Right ventricle myocardium inferior (tissue), 1 donor: ENCODE measurements at places on chromosomes 6 and 20. TPM values are rescaled to one million over a fixed set of nuclear protein-coding genes. Genes with fewer than 3 reads are reported as not detected.
A peak's percentile ranks its signal among the peaks of the same experiment; 100 is the strongest.

DNA sequence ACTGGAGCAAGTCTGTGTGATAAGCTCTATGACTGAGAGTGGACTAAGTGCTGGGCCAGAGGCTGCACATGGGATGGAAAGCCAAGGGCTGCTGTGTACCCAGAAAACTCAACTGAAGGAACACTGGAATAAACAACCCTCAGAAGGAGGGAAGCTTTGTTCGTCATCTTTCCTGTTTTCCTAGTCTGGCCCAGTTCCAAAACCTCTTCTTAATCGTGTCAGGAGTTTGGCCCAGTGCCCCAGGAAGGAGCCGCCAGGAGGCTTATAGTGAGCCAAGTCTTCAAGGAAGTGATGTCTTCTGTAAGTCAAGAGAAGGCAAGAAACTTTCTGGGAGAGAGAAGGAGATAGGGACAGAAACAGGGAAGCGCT, 23.3 kb upstream of the TOP1 start:
- peak; percentile 90 for DNase-seq

GRCh38 chr6:111927321-111927720, 54.1 kb upstream of the FYN start:
- no peak for DNase-seq

DNA sequence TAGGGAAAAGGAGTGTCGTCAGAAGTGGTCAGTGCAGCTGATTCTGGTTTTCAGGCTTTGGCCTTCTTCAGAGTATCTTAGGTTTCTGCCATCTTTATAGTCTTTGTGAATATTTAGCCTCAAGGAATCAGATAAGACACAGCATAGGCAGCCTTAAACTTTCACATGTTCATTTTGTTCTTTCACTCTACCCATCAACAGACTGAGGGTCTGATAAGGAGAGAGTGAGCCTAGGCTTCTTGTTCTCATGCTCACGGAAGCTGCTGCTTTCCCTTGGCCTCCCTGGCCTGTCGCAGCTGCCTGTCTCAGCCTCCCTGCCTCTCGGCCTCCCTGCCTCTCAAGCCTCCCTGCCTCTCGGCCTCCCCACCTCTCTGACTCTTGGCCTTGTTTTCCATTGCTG, 20.1 kb downstream of the RTF2 start:
- no peak for DNase-seq

Gene ACAT2
- 5.2 TPM for total RNA-seq

DNA sequence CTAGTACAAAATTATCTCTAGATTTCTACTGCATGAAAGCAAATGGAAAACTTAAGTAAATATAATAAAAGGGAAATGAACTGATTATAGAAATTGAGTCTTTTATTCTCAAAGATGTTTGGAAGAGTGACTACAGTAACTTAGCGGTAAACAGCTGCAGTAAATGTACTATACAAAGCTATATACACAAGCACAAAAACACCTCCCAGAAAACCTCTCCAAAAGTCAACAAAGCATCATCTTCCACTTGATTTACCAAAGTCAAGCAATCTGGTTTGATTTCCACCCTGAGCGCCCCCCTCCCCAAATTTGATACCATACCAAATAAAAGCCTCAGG, 142.1 kb upstream of the SHLD1 start:
- no peak for DNase-seq

DNA sequence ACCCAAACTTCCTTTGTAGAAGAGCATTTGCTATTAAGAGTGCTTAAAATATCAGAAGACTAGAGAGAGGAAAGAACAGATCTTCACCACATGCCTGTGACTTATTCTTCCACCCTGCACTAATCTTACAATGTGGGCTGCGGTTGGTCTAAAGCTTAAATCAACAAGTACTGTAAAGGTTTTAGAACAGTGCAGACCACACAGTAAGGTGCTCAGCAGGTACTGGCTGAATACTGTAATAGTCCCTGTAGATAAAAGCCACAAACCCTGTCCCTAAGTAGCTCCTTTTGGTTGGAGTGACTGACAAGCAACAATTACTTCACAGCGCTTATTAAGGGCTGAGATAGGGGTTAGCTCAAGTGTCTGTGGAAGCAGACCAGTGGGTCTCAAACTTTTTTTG, 972 bp upstream of the PHF3 start:
- no peak for DNase-seq

- DNase-seq = no peak
Observed at GRCh38 chr6:111990214-111990613, 63.7 kb upstream of the CCN6 start.

Gene DEFB132
- total RNA-seq = not detected

DNA sequence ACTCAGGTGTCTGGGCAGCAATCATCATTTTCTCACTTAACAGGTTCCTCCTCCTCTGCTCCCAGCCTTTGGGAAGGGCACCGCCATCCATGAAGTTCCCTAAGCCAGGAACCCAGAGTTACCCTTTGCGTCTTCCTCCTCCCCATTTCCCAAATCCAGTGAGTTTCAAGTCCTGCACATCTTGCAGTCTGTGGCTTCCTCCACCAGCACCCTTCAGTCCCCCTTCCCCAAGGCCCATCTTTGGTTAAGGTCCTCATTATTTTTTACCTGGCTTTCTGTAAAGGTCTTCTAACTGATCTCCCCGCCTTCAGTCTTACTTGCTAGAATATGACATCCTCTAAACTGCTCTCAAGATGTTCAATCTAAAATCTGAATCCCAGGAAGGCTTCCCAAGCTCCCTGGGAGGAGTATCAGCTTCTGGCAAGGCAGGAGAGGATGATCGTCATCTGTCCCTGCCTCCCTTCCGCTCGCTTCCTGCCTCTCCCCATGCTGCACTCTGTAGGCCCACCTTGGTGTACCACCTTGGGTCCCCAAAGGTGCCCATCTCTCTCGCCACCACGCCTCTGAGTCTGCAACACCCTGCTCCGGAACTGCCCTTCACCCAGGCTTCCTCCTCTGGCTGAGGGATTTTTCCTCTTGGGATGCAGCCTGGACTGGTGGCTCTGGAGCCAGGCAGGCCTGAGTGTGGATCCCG, 11.4 kb upstream of the DUSP22 start:
- DNase-seq = no peak

Gene PPP1R3G
- total RNA-seq = 13.1 TPM

DNA sequence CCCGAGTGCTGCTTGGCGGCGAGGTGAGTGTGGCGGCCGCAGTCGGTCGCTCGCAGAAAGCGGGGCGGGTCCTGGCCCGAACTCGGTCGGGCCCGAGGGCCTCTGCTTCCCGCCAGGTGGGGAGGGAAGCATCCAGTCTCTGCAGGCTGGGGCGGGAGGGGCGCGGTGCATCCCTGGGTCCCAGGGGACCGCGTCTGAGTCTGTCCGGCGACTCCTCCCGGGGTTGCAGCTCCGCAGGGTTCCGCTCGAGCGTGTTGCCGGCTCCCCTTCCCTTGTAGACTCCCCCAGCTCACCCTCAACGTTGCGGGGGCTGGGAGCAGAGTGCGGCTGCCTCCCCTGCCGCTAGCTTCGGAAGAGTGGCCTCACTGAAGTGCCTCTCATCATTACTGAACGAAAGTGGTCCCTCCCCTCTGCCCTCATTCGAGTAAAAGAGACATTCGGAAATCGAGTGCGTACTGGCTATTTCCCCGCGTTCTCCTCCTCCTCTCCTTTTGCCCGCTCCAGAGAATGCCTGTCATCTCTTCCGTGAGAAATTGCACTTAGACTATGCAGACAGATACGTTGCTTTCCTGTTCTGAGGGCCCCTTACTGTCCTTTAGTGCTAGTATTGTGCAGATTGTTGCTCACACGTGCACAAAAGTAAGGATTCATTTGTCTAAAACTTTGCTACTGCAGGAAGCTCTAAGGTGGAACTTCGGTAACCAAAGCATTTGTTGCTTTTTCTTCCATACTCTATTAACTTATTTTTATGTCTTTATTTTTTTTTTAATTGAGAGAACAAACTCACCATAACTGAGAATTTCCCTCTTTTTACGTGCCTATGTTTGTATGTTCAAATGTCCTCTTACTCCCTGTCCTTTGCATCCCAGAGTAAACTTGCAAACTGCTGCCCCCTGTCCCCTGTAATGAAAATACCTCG, 751 bp downstream of the MAP3K4 start:
- no peak for DNase-seq

GRCh38 chr6:82818727-82819126, 246.9 kb downstream of the UBE3D start:
- no peak for DNase-seq

DNA sequence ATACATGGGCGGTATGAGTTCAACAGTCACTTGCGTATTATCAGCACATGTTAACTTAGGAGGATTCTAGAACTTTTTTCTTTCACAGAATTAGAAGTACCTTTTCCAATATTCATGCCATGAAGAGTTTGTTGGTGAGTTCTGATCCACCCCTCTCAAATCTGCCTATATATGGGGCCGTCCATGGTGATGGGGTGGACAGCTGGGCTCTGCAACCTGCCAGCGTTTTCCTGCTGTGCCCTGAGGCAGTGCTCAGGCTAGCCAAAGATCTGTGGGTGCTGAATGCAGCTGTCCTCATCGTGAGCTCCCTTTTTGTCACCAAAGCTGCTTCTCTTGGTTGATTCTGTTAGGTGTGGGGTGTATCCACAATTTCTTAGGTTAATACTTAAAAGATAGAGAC, 88.7 kb downstream of the THBS2 start:
- no peak for DNase-seq

DNA sequence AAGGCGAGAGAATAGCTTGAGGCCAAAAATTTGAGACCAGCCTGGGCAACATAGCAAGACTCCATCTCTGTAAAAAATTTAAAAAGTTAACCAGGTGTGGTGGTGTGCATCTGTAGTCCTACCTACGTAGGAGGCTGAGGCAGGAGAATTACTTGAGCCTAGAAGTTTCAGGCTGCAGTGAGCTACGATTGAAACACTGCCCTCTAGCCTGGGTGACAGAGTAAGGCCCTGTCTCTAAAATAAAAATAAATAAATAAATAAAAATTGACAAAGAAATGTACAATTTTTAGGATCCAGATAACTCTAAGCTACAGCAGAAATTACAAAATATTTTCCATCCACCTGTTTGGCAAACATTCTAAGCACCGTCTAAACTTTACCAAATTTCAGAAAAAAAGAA, 941.0 kb upstream of the ADGRB3 start:
- DNase-seq = no peak

DNA sequence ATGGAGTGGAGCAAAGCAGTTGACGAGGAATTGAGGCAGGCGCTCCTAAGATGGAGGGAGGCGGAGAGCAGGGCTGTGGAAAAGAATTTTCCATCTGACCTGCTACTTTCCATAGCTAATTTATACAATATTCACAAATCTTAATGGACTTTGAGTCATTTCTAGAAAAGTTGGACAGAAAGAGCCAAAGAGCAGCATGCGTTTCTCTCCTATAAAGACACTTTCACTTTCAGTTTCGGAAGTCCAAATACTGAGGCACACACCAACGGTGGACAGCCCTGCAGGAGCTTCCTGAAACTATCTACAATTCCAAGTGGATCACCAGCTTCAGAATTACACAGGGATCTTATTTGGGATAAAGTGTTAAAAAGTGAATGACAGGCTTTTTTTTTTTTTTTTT, 43.5 kb downstream of the PANK2 start:
- no peak for DNase-seq

Gene CCM2L
- 10.3 TPM for total RNA-seq

GRCh38 chr6:20554326-20554725, 20.1 kb downstream of the CDKAL1 start:
- no peak for DNase-seq

- no peak for DNase-seq
Observed at GRCh38 chr20:37755665-37756064, 61.8 kb downstream of the CTNNBL1 start.

Gene DUSP15
- 2.9 TPM for total RNA-seq

Gene PGBD1
- 2.5 TPM for total RNA-seq

DNA sequence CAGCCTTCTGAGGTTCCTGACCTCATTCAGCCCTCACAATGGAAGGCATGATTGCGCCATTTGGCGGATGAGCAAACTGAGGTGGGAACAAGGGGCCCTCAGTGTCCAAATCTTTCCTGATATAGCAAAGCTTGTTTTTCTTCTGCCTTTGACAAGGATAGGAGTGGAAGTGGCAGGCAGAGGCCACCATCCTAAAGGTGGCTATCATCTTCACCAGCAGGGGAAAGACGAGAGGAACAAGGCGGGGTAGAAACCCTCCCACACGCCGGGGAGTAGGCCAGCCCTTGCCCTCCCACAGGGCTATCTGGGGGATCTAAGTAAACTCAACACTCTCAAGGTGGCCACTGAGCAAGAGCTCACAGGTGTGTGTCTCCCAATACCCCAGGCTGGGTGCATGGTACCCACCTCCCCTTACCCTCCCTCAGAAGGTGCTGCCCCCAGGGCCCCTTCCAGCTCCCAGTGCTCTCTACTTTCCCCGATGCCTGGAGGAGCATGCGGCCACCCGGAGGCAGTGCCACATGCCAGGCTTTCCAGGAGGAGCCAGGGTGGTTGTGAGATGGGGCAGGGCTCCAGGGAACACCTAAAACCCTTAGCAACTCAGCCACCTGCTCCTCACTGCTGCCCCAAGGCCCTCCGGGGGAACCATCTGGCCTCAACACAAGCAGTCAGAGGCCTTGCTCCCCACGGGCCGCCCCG, 11.2 kb downstream of the SPDEF start:
- DNase-seq = no peak

DNA sequence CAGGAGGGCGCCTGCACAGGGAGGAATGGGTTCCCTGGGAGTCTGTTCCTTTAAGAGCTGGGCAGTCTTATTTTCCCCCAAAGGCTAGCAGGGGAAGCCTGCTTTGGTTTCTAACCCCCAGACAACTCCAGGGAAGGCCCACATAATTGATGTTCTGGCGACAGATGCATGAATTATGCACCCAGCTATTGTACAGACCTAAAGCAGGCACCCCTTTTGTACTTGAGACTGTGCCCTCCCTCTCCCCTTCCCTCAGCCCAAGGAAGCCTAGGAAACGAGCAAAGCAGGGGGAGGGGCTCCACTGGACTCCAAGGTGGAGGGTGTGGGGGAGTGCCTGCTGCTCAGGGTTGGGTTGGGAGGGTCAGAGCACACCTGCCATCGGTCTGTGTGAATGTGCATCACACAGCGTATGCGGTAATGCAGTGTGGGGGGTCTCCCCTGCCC, 102.1 kb downstream of the KCNB1 start:
- no peak for DNase-seq

Gene NRN1
- 14.0 TPM for total RNA-seq

DNA sequence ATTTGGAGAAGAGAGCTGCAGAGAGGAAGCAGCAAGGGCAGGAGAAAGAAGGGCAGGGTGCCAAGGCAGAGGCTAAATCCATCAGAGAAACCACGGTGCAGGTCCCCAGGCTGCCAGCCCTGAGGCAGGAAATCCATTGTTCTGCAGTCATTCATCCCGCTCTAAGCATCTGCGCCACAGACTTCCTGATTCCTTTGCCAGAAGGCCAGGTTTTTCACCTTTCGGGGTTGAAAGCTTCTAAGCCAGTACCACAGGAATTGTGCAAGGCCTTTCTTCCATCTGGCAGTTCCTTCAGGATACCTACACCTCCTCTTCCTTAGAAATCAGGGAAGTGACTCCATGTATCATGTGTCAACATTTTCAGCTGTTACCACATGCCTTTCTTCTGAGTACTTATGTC, 45.6 kb downstream of the ADGRF5 start:
- DNase-seq = no peak

- no peak for DNase-seq
Observed at GRCh38 chr20:20552076-20552475, 160.4 kb downstream of the RALGAPA2 start.

GRCh38 chr20:47521059-47521808, 19.5 kb downstream of the NCOA3 start:
- DNase-seq = no peak

- DNase-seq = no peak
Observed at GRCh38 chr6:88872962-88873361, 90.5 kb downstream of the RNGTT start.

Gene ZNF343
- 5.8 TPM for total RNA-seq

Gene DLL1
- total RNA-seq = 21.5 TPM

GRCh38 chr20:20658871-20659431, 53.5 kb downstream of the RALGAPA2 start:
- DNase-seq = no peak

- no peak for DNase-seq
Observed at GRCh38 chr20:48578397-48579098, 249.3 kb downstream of the PREX1 start.
